ENCODE measurements at places on chromosomes 5 and 9.

GRCh38 chr9:129287619-129288305 lies 109.7 kb upstream of the IER5L start:
- no peak for DNase-seq

- no peak for DNase-seq
Measured at GRCh38 chr5:143659599-143660238, 152.2 kb upstream of the HMHB1 start.

DNA sequence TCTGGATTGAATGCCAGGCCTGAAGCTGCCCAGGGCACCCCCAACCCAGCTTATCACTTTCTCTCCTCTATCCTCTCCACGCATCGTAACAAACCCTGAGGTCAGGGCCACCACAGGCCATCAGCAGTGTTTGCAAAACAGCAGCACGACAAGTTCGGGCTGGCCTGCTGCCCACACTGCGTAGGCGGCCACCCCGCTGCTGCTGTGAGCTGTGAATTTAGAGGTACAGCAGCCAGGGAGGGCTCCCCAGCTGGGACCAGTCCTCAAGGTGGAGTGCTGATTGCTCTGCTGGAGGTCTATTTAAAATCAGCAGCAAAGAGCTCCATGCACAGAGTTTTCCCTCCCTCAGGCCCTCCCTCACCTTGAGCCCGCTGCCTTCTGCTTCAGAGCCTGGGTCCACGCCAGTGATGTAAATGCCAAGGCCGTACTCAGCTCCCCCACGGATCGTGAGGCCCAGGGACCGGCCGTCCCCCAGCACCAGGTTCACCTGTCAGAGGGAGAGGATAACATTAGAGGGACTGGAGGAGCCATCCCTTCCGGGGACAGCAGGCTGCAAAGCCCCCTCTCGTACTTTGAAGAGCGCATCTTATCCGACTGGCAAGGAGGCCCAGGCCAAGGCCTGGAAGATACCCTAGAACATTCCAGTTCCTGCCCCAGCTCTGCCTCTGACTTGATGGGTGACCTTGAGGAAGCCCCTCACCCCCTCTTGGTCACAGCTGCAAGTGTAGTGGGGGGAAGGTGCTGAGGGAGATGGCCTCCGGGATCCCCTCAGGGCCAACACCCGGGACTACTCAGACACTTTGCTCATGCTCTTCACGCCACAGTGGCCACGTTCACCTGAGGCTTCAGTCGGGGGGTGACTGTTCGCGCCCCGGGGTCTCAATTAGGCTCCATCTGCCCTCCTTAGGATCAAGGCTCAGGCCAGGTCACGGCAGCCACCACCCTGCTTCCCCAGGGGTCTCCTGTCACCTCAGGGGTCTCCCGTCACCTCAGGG lies 39.1 kb downstream of the WHRN start:
- no peak for DNase-seq

DNA sequence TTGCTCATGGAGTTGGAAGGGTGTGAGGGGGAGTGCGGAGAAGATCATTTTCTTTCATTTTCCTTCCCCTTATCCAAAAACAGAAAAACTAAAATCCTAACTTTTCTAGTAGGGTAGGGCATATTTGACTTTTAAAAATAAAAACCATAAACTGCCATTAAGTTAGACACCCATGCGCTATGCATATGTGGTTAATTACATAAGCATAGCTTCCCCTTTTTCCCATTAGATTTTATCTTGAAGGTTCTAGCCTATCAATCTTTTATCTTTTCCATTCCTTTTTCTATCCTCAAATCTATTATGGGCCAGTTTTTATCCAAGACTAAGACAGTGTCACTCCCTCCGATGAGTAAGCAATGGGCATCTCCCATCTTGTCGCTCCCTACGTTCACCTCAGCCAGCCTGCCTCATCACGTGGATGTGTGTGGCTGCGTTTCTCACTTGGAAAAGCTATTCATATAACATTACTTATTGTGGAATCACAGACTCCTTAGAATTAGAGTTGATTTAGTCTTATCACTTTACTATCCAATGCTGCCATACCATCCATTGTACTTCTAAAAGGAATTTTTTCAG lies 49.2 kb downstream of the PCSK5 start:
- no peak for DNase-seq

GRCh38 chr5:169906745-169907649 lies 73.3 kb downstream of the INSYN2B start:
- no peak for DNase-seq

DNA sequence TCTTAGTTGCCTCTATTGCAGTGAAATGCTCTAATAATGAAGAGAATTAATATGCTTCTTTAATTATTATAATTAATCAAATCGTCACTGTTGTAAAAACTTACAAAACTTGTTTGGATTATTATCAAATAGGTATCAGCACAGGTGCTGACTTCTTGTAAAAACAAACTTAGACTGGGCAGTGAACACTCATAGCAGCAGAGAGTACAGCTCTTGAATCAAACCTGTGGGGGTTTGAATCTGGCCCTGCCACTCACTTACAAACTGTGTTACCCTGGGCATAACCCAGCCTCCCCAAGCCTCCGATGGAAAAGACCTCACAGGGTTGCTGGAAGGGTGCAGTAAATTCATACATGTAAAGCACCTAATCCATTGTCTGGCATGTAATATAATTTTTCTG lies 35.1 kb downstream of the MAP3K1 start:
- DNase-seq = no peak

- no peak for DNase-seq
Measured at GRCh38 chr9:110048403-110048975, 159.5 kb downstream of the C9orf152 start.

DNA sequence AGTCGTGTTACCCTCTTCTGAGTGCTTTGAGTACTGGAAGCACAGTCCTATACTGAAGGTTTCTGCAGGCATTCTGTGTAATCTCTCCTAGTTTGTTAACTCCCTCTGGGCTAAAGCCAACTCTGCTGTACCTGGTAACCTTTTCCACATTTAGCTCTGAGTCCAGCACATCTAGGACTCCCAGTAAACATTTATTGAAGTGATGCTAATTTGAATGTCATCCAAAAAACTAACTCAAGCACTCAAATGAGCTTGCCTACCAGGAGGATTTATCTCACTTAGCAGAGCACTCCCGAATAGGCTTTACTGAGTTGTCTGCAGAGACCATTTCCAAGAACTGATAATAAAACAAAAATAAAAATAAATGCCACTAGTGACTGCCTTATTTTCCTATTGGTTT lies 79.5 kb upstream of the NFIB start:
- no peak for DNase-seq

DNA sequence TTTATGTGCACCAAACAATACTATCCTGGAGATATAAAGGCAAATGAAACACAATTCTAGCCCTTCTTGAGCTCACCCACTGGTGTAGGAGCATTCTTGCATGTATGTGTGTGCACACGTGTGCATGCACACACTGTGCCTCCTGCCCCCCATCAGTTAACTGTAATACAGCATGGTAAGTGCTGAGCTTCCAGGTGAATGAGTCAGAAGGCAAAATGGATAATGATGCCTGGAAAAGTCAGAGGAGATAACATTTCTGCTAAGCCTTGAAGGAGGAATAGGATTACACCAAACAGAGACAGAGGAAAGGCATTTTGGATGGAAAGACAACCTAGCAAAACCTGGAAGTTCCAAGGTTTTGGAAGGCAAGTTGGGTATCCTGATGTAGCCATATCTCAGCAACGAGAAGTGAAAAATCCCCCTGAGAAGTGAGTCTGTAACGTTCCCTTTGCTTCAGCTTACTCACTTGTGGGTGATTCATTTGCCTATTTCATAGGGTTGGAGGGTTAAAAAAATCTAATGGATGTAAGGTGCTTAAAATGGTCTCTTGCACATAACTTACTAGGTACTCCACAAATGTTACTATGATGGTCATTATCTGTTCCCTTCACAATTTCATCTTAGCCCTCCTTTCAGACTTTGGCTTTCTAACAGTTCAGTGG lies 101.4 kb upstream of the STC2 start:
- DNase-seq = no peak
